ENCODE measurements at places on chromosomes 5 and 9.

GRCh38 chr5:27590503-27590902 is 552.1 kb upstream of the CDH9 start:
- DNase-seq, result no peak

GRCh38 chr9:6405371-6405770 is 7.6 kb upstream of the UHRF2 start:
- no peak for DNase-seq

GRCh38 chr5:131364507-131365050 is 100.7 kb downstream of the CDC42SE2 start:
- DNase-seq, result no peak

GRCh38 chr9:89743573-89744254 is 138.9 kb downstream of the GADD45G start:
- no peak for DNase-seq

GRCh38 chr5:170795154-170795553 is 11.6 kb downstream of the GABRP start:
- no peak for DNase-seq

GRCh38 chr5:132254321-132254977 is 3.0 kb upstream of the PDLIM4 start:
- no peak for DNase-seq

DNA sequence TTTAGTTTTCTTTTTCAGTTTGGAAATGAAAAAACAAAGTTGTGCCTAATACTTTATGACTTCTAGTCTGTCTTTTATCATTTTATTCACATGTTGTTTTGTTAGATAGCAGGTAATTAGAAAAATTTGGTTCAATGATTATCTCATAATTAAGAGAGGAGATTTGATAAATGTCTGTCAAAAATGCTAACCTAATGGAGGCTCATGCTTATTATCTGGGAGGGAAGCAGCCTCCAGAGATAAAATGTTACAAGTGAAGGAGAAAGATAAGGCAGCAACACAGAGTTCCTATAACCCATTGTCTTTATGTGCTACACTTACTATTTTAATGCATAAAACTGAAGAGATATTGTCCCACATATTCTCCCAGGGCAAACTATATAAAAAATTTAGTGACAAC is 53.5 kb downstream of the SLC27A6 start:
- DNase-seq, result no peak

GRCh38 chr9:33464045-33464636 is 9.6 kb downstream of the NOL6 start:
- DNase-seq, result no peak

GRCh38 chr5:16931334-16932110 is 4.6 kb downstream of the MYO10 start:
- peak; percentile 19 for DNase-seq

- peak; percentile 45 for DNase-seq
These were observed 56.5 kb upstream of the TESK1 start for GRCh38 chr9:35548571-35548970.

GRCh38 chr5:50575740-50576139 is 90.7 kb upstream of the PARP8 start:
- DNase-seq, result no peak

DNA sequence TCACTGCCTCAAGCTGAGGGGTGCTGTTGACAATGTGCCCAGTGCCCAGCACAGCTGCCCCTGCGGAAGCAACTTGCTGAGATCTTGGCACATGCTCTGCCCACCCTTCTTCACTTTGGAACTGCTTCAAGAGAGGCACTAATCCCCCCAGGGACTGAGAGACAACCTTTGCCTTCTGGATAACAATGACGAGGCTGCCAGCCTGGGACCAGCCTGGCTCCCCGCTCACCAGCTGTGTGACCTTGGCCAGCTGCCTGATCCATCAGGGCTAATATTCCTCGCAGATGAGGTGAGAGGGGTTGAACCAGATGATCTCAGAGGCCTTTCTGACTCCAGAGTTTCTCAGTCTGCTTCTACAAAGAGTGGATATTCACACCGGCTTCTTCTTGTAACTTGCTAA is 81.0 kb downstream of the SHB start:
- no peak for DNase-seq
